ENCODE measurements at places on chromosomes 7 and 10. TPM values are rescaled to one million over a fixed set of nuclear protein-coding genes. Genes with fewer than 3 reads are reported as not detected.

Gene WASHC2C
- 40.6 TPM for total RNA-seq

Gene ZNF783
- total RNA-seq: 35.5 TPM

GRCh38 chr10:90204956-90205314 lies 503.5 kb downstream of the KIF20B start:
- H3K27me3 ChIP-seq: no peaks in the 10 kb centered on the region
- H3K36me3 ChIP-seq: no peaks in the 10 kb centered on the region
- no peak overlapping the region for H3K4me3 ChIP-seq
- H3K4me1 ChIP-seq: no peaks in the 10 kb centered on the region
- H3K27ac ChIP-seq: no peak overlapping the region
- no peak for DNase-seq

DNA sequence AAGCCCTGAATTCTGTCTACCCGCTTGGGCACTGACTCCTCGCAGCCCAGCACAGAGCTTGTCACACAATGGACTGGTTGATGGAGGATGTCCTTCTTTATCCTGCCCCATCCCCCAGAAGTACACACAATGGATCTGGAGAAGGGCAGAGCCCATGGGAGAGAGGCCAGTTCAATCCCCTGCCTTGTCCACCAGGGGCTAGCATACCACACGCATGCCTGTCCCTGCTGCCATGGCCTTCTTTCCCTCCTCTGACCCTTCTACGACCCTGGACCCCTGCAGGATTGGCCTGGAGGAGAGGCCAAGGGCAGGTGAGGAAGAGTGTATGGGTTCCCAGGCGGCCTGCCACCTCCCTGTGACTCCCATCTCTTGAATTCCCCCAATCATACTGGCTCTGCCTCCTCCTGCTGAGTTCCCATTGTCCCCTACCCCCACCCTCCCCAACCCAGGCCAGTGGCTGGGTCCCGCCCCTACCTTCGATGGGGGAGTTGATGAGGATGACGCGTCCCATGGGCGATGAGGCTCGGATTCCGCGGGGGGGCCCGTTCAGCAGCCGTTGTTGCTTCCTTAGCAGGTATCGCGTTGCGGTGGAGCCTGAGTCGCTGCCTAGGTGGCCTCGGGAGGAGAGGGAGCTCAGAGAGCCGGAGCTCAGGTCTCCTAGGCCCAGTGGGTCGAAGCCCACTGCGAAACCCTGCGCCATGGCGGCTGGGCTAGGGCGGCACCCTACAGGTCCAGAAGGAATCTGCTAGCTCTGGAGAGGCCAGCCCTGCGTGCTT lies 1.2 kb downstream of the PDZD7 start:
- no peak overlapping the region for H3K27ac ChIP-seq
- H3K27me3 ChIP-seq: peaks cover 12% of the 10 kb centered on the region
- DNase-seq: no peak
- no peak overlapping the region for H3K4me3 ChIP-seq

- H3K27ac ChIP-seq: no peak overlapping the region
- H3K4me1 ChIP-seq: peaks cover 3% of the 10 kb centered on the region
- H3K36me3 ChIP-seq: peaks cover 19% of the 10 kb centered on the region
These were observed 4.1 kb upstream of the SGCE start for GRCh38 chr7:94660006-94660405.

DNA sequence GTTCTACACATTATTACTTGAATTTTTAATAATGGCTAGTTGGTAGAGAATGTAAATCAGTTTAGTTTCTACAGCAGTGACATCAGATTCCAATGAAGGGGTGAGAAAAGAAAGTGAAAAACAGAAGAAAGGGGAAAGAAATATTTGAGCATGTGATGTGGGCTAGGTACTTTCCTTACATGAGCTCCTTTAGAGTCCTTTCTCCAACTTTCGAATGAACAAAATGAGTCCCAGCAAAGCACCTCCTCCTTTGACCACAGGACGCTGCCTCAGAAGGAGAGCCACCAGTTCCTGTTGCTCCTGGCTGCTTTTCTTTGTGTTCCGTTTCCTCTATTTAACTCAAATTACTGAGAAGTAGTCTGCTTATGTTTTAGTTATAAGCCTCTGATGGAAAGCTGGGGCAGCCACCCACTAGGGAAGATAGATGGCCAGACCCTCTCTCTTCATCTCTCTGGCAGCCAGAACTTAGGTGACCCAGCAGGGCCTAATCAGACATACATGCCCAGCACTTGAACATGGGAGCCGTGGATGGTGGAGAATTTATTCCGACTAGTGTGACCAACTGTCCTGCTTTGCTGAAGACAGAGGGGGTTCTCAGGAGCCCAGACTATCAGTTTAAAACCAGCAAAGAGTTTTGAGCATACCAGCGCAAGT lies 82.4 kb upstream of the NME8 start:
- no peak for DNase-seq
- no peaks in the 10 kb centered on the region for H3K4me1 ChIP-seq
- H3K36me3 ChIP-seq: no peaks in the 10 kb centered on the region
